ENCODE measurements at places on chromosomes 6 and 20.
A peak's percentile ranks its signal among the peaks of the same experiment; 100 is the strongest.

DNA sequence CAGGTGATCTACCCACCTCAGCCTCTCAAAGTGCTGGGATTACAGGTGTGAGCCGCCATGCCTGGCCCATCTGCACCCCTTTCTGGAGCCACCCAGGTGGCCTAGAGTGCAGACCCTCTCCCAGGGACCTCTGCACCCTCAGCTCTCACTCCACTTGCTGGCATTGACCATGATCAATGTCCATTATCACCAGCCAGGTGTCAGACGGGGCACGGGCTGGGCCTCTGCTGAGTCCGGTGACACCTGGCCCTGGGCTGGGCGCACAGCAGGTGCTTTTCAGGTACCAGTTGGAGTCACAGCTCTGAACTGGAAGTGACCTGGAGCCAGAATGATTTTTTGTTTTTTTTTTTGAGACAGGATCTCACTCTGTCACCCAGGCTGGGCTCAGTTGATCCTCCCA, 91.8 kb upstream of the PMEPA1 start:
- no peak for DNase-seq

DNA sequence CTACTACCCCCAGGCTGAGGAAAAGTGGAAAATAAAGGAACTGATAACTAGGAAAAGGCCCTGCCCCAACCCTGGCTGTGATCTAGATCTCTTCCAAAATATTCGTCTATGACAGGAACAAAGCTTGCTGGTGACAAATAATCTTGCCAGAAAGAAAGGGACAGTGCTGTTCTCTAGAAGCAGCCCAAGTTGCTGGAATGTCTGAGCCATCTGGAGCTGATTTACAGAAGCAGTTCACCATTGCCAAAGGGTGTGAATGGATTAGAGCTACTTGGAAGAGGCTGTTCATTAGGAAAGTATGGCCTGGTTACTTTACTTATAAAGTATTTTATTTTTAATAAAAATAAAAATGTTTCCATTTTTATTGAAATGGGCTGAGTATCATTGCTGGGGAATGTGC, 146.3 kb downstream of the EPM2A start:
- DNase-seq = no peak

GRCh38 chr6:83309344-83309743, 116.2 kb downstream of the RWDD2A start:
- DNase-seq = no peak

DNA sequence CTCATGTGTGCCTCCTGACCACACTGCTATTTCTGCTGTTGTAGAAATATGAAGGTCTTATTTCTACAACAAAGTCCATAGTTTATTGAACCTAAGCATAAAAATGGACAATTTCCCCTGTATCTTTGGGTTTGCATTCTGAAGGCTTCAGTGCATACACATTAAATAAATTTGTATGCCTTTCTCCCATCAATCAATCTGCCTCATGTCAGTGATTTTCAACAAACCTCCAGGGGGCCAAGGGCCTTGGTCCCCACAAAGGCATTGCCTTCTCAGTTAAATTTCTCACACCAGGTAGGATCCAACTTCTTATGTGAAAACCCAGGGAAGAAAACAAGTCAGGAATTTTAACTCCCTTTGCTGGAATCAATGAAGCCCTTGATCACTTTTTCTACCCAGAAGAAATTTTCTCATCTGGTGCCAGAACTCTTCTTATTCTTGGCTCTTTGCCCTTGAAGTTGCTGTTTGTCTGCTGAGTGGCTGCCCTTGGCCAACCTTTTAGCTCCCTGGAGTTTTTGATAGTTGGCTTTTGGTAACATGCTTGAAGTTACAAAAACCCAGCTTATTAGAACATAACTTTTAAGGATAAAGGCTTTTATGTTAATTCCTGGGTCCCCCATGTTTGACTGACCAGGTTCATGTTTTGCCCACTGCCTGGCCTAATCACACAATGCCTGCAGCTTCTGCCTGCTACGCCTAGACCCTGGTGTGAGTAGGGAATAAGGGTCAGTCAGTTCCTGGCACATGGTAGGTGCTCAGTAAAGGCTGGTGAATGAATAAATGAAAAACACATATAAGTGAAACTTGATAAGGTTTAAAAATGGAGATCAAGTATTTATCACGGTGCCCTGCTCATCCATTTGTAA, 37.0 kb downstream of the SHLD1 start:
- DNase-seq = no peak

GRCh38 chr6:7016226-7016625, 91.5 kb upstream of the RREB1 start:
- DNase-seq = no peak

DNA sequence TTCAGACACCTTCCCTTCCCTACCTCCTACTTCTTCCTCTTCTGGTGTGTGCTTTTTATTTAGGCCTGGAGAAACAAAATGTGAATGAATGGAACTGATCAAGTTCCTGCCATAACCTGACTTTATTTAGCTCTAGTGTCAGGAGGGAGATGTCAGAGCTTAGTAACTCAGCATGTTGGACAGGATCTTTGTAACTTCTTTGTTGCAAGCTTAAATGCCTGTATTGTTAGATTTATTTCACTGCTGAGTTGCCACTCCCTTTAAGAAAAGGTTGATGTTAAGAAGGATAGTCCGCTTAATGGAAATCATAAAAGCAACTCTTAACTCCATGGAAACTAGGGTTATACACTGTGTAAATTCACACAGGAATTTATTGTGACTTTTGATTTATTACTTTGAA, 2.2 kb downstream of the FAM120B start:
- no peak for DNase-seq

- no peak for DNase-seq
Measured at GRCh38 chr6:154356690-154357089, at the start of gene IPCEF1. IPCEF1 (minus strand) TSS chr6:154356803; CDS start chr6:154265947, 90,856 bp downstream.

GRCh38 chr6:33313105-33313708, 671 bp downstream of the TAPBP start:
- DNase-seq = peak; percentile 73

DNA sequence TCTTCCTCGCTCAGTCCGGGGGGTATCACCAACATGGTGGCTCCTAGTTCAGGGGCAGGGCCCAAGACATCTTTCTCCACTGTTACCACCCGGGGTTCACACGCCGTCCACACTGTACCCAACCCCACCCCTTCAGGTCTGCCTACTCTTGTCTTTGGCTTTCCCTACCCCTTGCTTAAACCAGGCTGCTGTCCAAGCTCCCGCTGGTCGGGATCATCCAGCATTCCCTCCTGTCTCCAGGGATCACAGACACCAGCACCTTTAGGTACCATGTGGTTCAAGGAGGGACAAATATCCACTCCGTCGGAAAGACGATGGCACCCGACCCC, 395 bp downstream of the NELFE start:
- no peak for DNase-seq

DNA sequence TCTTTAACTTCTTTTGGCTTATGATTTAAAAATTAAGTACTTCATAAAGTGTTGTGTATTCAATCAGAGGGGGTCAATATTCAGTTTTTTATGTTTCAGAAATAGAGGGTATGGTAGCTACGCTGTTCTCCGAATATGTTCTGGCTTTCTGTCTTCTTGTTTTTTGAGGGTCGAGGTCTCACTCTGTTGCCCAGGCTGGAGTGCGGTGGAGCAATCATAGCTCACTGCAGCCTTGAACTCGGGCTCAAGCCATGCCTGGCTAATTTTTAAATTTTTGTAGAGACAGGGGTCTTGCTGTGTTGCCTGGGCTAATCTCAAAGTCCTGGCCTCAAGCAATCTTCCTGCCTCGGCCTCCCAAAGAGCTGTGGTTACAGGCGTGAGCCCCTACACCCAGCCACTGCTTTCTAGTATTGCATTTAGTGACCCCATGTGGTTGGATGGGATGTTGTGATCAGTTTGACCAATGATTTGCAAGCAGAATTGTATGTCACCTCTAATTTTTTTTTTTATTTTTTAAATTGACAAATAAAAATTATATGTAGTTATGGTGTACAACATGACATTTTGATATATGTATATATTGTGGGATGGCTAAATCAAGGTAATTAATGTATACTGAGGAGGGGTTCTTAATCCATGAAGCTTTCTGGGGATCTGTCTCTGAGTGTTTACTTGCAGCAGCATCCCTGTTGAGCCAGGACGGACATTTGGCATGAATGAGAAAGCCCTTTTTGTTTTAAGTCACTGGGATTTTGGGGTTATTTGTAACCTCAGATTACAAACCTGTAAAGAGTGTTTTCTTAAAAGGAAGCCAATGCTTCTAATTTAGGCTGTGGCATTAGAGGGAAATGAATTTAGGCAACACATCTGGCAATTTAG, 38.5 kb upstream of the DEK start:
- DNase-seq = no peak

GRCh38 chr20:309841-310644, 12.7 kb downstream of the ZCCHC3 start:
- peak; percentile 95 for DNase-seq

DNA sequence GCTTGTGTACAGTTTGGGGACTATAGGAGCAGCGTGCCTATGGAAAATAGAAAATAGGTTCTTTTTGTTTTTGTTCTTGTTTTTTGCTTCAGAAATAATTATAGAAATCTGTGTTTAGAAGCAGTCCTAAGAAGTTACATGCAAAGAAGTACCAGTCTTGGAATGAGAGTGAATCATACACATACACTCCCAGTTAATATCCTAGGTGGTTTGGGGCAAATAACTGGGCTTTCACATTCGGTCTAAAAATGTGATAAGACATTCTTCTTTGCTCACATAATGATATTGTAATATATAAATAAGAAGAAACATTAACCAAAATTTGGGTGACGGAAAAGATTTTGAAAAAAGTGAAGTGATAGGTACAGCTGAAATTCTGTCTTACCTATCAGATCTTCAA, 61.0 kb downstream of the ENPP1 start:
- no peak for DNase-seq

- peak; percentile 73 for DNase-seq
Measured at GRCh38 chr6:99611148-99611547, 4.5 kb downstream of the PRDM13 start.

DNA sequence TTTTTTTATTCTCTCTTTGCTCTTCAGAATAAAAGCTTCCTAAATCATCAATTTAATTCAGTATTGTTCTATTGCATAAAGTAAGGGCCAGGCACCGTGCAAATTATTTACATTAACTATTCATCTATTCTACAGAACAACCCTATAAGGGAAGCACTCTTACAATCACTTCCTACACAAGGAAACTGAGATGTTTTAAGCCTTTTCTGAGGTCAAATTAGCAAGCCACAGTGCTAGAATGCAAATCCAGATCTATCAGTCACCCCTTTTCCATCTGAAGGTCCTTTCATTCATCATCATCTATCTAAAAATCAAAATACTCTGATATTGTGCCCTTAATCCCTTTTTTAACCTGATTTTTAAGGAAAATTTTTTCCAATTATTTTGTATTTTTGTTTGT, 31.2 kb downstream of the FRK start:
- DNase-seq = no peak

DNA sequence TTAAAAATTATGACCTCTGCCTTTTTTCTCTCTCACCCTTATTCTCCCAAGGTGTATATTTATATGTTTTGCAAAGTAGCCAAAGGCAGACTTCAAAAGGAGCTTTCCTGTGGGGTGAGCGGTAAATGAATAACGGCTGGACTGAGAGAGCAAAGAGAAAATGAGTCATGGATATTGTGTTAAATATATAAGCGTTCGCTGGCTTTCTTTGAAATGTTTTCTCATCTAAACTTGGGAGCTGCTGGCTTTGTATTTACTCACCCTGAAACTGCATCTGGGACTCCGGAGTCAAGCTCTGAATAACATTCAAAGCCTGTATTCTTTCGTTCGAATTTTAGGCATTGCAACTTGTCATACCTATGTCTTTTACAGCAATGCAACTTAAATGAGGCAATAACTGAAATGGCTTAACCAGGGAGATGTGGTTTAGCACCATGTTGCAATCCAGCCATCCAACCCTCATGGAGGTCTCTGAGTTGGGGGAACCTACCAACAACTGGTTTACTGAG, 32.0 kb downstream of the ATXN1 start:
- no peak for DNase-seq

DNA sequence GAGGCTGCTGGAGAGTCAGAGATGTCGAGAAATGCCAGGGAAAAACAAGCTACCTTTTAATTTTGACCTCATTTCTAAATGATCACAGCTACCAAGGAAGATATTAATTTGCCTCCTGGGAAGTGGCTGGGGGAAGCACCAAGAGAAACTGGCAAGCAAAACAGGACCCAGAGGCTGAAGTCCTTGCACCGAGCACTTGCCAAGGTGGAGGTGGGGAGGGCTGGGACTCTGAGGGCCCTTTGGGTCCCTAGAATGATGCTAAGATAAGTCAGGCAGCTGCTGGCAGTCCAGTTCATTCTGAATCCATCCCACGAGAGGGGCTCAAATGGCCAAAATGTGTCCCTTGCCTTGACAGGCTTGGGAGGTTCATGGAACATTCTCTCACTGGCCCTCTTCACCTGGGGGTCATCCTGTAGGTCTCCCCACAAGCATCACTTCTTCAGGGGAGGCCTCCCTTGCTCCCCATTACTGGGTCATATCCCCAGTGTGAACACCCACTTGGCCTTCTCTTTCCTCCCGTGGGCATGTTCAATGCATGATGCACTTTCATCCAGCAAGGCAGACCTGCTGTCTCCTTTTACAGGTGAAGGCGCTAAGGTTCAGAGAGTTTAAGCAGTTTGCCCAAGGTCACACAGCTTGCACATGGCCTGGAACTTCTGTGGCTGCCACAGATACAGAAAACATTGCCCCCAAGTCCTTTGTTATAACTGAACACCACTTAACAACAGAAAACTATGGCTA, 39.1 kb upstream of the BLCAP start:
- no peak for DNase-seq

GRCh38 chr6:167799033-167799821, 27.5 kb upstream of the AFDN start:
- no peak for DNase-seq

- no peak for DNase-seq
Measured at GRCh38 chr6:124567401-124567800, 394.8 kb upstream of the RNF217 start.

GRCh38 chr6:137738931-137739504, 128.0 kb upstream of the TNFAIP3 start:
- no peak for DNase-seq

- DNase-seq = no peak
Measured at GRCh38 chr20:52684905-52685304, 287.3 kb upstream of the TSHZ2 start.

DNA sequence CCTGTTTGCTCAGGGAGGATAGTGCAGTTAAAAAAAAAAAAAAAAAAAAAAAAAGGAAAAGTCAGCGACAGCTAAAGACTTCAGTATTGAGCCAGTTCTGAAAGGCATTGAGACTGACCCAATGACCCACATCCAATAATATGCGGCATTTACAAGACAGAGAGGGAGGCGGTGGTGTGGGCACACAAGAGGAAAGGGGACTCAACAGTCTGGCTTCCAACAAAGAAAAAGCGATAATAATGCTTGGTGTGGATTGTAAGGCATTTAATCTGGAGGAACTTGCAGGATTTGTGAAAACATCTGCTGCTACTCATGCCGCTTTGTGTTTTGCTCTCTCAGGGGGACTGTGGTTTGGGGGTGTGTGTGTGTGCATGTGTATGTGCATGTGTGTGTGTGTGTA, 784.3 kb upstream of the CHD6 start:
- DNase-seq = no peak

DNA sequence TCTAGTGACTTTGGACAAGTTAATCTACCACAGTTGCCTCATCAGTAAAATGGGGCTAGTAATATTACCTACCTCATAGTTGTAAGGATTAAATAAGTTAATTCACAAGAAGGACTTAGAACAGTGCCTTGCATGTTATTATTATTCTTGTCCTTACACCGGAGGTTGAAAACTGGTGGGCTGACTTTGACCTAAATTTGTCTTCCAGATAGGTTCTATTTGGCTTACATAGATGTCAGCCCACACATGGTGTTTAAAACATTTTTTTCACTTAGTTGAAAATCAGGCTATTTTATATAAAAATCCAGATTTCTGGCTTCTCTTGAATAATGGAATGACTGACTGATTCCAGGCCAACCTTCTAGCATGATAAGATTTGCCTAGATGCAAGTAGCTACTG, 3.2 kb downstream of the SYS1 start:
- DNase-seq = no peak

Measured in GM13976 (cell line).